Stimulated activated CD8-positive, alpha-beta memory T cell treated with anti-CD3 and anti-CD28 coated beads, Interleukin-7, amount 100 ng/mL, for 4 hours (primary cell): ENCODE measurements at places on chromosomes 3 and 15.

DNA sequence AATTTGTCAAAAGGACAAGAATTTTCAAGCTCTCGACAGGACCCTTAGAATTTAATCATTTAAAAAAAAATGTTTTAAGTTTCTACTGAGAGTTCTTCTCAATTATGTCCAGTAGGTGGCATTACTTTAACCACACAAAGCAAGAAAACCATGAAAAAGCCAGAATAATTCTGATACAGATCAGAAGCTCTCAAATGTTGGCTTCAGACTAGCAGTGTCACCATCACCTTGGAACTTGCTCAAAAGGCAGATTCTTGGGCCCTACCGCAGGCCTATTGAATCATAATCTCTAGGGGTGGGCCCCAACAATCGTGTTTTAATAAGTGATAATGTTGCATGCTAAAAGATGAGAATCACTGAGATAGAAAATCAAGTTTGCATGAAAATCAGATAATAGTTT lies 99.5 kb upstream of the KCNMB2 start:
- DNase-seq, result no peak

DNA sequence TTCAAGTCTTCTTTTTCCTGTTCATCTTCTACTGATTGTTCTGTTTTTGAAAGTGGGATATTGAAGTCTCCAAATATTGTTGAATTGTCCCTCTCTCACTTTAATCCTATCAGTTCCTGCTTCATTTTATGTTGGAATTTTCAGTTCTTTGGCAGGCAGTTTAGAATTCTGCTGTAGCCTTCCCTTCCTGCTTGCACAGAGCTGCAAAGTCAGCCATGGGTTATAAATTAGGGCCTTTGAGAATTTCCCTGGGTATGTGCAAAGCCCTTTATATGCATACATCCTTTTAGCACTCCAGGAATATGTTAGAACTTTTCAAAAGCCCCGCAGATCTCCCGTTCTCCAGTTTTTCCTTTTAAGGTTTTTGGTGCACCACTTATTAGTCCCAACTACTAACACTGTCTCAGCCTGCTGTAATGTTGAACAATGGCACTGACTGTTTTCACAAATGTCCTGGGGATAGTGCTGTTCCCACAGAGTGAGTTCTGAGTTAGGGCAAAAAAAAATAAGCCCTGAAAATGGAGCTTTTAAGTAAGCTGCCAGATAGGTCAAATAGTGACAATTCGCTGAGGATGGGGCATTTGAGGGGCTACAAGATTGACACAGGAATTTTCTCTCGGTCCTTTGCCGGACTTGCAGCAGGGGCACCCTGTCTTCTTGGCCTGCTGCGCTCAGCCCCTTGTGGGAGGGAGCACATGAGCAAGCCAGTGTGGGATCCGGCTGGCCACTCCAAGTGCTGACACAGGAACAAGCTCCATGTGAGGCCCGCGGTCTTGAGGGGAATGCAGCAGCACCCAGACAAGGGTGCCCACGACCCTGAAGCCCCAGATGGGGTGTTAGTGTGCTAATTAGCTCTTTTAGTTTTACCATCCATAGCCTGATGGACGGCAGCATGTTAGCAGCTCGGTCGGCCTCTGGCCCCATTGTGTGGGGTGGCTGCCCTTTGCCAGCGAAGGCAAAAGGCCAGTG lies 96.0 kb downstream of the VPS8 start:
- no peak for DNase-seq

GRCh38 chr3:72664184-72664975 lies 183.9 kb downstream of the SHQ1 start:
- DNase-seq, result no peak

GRCh38 chr3:193132241-193132640 lies 108.8 kb upstream of the PLAAT1 start:
- DNase-seq, result no peak

GRCh38 chr15:61916104-61916503 lies 144.1 kb downstream of the VPS13C start:
- DNase-seq, result no peak

DNA sequence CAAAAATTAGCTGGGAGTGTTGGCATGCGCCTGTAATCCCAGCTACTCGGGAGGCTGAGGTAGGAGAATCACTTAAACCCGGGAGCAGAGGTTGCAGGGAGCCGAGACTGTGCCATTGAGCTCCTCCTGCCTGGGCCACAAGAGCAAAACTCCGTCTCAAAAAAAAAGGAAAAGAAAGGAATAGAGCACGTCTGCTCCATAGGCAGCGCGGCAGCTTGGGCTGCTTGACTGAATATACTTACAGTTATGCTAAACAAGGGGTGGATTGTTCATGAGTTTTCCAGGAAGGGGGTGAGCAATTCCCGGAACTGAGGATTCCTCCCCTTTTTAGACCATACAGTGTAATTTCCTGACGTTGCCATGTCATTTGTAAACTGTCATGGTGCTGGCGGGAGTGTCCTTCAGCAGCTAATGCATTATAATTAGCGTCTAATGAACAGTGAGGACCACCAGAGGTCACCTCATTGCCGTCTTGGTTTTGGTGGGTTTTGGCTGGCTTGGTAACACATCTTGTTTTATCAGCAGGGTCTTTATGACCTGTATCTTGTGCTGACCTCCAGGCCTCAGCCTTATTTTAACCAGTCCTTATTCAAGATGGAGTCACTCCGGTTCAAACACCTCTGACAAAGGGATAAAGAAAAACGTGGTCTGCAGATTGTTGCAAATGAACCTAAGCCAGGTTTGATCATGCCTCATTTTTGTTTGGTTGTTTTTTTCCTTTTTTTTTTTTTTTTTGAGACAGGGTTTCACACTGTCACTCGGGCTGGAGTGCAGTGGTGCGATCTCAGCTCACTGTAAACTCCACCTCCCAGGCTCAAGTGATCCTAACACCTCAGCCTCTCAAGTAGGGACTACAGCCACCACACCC lies 24.9 kb upstream of the SENP5 start:
- DNase-seq, result no peak

DNA sequence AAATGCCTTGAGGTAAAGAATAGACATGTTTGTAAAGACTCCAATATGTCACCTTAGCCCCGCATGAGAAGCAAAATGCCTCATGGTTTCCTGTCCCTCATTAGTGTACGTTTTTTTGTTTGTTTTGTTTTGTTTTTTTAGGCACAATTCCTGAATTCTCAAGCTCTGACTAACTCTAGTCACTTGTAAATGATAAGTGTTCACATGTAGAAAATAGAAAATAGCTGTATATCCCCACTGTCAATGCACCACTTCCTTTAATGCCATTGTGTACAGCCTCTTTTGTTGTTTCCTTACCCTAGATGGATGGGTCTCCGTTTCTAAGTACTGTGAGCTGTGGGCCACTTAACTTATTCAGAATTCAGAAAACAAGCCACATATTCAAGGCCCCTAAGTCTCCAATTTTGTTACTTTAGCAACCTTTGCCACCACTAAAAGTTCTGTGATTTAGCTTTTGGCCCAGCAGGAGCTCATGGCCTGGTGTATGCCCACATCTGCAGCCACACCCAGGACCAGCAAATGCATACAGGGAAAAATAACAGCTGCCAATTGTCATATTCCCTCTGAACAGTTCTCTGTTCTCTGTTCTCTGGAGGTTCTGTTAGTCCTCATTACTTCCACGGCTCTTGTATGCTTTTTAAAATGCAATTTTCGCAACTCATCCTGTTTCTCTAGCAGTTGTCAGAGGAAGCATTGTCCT lies 655.5 kb downstream of the GBE1 start:
- no peak for DNase-seq

GRCh38 chr3:139893267-139893962 lies 41.6 kb upstream of the CLSTN2 start:
- DNase-seq, result no peak

DNA sequence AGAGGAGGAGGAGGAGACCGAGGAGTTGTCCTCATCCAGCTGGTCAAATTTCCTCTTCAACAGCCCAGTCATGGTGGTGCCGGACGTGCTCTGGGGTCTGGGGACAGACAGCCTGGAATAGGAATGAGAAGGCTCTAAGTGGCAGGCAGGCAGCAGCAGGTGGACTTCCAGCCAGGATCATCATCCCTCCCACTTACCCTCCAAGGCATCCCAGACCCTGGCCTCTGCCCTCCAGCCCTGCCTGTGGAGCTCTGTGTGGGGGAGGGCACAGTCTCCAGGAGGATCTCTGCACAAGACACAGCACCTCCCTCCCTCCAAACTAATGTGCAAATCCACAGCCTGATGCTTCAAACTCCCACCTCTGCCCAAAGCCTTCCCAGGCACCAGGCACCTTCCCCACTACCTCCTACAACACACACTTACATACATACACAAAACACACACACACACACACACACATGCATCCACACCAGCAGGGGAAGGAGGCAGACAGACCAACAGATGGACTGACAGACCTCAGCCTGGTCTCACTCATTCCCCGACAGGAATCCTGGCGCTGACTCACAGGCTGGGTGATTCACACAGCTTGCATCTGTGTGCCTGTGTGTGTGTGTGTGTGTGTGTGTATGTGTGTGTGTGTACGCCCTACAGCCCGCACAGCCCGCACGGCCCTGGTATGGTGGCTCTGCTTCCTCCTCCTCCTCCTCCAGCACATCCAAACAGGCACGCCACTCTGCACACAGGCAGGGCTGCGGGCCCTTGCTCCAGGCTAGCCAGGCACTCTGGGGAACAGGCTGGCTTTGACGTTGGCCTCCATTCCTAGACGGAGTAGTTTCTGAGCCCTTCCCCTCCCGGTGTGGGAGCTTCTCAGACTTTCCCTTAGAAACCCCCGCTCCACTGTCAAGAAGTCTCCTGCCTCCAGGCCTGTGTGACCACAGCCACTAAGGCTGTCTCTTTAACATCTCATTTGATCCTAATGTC lies 6.5 kb downstream of the CSRNP1 start:
- DNase-seq, result peak; percentile 69

- no peak for DNase-seq
Observed at GRCh38 chr3:105388176-105388575, 21.5 kb downstream of the ALCAM start.

GRCh38 chr3:186255703-186256331 lies 106.2 kb downstream of the DGKG start:
- no peak for DNase-seq

DNA sequence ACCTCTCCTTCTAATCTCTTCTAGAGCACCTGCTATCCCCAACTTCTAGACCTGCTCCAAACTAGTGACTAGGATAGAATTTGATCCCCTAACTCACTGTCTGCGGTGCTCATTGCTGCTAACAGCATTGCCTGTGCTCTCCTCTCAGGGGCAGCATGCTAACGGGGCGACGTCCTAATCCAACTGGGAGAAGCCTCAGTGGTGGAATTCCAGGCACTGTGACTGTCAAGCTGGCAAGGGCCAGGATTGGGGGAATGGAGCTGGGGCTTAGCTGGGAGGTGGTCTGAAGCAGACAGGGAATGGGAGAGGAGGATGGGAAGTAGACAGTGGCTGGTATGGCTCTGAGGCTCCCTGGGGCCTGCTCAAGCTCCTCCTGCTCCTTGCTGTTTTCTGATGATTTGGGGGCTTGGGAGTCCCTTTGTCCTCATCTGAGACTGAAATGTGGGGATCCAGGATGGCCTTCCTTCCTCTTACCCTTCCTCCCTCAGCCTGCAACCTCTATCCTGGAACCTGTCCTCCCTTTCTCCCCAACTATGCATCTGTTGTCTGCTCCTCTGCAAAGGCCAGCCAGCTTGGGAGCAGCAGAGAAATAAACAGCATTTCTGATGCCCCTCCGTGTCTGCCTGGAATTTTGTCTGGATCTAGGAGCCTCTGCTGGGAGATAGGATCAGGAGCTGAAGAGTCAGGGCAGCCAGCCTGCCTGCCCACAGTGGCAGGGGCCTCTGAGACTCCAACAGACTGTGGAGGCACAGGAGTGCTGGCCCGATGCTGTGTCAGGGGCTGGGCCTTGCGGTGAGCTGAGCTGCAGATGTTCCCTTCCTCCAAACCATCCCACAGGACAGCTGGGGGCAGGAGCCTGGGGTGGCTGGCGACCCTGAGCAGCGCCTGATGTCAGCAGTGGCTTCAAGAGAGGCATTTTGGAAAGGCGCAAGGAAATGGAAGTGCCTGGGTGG lies 3.0 kb downstream of the ISLR start:
- DNase-seq, result no peak

DNA sequence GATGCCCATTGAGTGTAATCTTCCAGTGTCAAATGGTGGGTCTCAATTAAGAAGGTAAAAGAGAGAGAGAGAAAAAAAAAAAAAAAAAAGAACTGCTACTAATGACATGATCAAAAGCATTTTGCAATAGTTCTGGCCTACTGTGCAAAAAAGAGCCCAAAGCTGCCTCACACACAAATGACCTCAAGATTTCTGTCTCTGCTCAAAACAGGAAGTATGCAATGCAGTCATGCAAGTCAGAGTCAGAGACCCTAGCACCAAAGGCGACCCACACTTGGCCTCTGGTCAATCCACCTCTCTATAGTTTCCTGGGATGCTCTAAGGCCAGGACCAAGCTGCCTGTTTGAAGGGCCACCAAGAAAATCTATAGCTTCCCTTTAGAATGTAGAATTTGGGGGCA lies 323.5 kb downstream of the VPS13C start:
- no peak for DNase-seq

DNA sequence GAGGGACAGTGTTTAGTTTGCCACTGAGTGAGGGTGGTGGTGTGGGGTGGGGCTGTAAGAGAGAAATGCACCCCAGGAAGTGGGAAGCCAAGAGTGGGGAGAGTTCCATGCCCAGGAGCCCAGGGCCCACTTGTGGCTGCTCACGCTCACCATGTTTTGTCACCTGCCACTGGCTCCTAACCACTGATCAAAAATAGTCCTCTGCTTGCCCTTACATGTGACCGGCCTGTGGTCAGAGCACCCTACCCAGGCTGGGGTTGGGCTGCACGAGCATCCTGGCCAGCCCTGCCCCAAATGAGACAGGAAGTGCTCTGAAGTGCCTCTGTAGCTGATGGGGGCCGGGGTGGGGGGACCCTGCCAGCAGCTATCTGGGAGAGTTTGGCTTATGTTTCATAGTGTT lies 216.3 kb downstream of the RPLP1 start:
- peak; percentile 17 for DNase-seq

- no peak for DNase-seq
Observed at GRCh38 chr15:65816441-65816840, 24.3 kb upstream of the DENND4A start.

GRCh38 chr15:68289057-68289456 lies 11.5 kb downstream of the FEM1B start:
- DNase-seq, result no peak

- no peak for DNase-seq
Observed at GRCh38 chr15:35956056-35956455, 410.1 kb upstream of the DPH6 start.

- DNase-seq, result no peak
Observed at GRCh38 chr3:40009991-40010390, 200.6 kb downstream of the MYRIP start.

DNA sequence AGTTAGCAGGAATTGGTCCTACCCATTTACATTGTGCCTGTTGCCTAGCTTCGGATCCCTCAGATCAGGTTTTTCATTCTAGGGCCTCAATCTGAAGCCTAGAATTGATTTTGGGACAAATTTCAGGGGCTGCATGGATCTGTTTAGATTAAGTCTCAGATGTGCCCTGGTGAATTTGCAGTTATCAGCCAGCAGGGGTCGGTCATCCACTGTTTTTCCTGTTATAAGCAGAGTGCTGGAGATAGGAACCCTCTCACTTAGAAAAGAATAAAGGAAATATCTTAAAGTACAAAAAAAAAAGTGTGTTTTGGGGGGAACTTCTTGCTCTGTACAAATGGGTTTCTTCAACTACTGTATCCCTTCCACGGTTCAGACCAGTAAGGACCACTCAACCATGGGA lies 212.5 kb downstream of the BCHE start:
- DNase-seq, result no peak
